ENCODE measurements at places on chromosomes 3 and 15.

GRCh38 chr3:184679056-184679816 lies 32.6 kb downstream of the MAGEF1 start:
- DNase-seq: no peak

GRCh38 chr3:8444883-8445282 lies 56.7 kb upstream of the LMCD1 start:
- no peak for DNase-seq

DNA sequence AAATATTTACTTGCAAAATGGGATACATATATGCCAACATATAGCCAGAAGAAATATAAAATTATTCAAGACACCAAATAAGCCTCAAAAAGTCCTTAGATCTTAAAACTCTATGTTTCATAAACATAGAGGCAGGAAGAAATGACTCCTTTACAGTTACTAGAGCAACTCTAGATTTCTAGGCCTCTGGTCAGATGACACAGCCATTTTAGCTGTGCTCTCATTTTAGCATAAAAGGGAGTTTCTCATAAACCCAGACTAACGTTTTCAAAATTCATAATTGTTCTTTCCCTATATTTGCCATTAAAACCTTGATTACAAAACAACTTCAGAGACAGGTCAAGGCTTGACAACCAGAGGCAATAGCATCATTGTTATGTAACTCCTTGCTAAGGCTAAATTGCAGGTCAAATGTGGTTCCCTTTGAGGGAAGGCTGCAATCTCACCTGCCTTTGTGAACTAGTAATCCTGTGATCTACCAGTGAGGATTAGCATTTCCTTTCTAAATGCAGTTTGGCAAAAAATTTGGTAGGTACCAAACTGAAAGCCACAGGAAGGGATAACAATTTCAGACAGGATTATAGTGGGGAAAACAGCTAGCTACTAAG lies 8.2 kb downstream of the THOC7 start:
- DNase-seq: no peak

DNA sequence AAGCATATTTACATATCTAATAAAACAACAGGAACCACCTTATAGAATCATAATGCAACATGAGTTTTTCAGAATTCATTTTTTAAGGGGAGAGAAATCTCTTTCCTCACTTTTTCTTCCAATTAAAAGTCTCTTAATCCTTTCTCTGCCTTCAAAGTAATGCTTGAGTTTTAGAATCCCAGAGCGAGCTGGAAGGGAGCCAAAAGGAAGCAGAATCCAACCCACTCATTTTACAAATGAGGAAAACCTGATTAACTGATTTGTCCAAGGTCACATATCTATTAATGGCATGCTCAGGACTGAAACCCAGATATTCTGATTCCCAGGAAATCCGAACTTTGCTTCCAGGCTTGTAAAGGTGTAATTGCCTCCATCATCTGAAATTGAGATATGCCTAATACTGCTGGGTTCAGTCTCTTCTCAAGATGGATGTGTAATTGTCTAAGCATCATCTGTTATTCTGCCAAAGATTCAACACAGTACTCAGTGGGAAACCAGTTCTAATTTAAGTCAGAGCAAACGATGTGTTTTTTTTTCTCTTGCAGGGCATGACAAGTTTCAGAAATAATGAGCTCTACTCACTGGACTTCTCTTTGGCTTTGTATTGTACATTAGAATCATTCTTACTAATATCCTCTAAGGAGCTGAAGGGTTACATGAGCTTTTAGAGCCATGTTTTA lies 481.4 kb upstream of the CFAP20DC start:
- no peak for DNase-seq

- no peak for DNase-seq
These were observed 266.0 kb downstream of the EPHA3 start for GRCh38 chr3:89373434-89373833.

DNA sequence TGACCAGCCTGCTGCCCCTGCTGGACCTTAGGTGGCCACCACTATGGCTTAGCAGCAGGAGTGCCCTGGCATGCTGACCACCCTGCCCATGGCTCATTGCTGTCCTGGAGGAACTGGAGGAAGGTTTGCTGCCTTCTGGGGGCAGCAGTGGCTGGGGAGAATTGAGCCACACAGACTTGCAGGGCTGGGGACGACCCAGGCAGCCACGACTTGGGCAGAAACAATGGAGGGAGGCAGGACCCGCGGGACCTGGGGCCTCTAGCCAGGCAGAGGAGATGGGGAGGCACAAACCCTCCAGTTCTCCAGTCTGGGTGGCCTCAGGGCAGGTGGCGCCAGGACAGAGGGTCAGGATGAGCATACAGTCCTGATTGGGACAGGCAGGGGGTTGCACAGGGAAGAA lies 32.8 kb downstream of the ADAMTS7 start:
- no peak for DNase-seq

DNA sequence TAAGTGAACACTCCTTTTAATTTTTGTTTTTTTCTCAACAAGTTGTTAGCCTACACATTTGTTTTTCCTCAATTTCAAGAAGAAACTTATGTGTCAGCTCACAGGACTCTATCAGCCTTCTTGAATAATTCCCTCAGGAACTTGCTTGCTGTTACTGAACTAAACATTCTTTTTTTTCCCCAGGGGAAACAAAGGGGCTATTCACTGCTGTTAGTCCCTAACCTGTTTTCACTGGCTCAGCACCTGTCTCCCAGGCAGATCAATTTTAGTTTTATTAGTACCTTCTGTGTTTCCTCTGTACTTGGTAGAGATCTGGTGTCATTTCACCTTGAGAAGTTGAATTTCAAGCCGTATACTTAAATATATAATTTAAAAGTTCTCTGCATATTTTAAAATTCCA lies 644.6 kb downstream of the CADM2 start:
- DNase-seq: no peak

DNA sequence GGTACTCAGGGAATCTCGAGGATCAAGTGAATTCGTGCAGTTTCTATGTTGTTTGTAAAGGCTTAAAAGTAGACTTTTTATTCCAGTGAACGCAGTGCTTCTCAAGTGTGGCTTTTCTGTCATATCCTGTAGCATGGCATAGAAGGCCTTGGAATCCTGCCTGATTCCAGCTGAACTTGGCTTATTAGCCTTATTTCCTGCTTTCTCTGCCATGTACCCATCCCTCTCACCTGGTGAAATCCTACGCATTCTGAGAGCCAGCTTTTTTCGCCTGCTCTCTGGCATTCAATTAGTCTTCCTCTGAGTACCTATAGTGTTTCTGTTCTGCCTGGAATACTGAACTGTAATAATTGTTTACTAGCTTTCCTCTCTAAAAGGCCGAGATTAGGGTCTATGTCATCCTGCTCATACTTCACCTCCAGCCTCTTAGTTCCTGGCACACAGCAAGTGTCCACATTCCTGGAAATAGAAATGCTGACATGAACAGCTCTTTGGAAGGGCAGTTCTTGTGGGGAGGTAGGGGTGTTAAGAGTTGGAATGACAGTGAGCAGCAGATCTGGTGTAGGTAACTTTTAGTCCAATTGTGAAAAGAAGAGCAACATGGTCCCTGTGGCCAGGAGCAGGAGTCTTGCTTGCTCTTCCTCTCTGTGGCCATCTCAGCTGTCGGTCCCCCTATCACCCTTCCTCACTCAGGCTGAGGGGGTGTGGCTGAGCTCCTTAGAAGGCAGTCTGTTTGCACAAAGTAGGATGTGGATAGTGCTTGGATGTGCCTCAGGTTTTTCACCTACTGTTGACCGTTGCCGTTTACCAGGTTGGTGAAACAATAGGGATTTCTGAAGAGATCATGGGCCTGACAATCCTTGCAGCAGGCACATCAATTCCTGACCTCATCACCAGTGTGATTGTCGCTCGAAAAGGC lies 30.4 kb downstream of the SLC24A1 start:
- no peak for DNase-seq

GRCh38 chr3:107315141-107315540 lies 62.1 kb upstream of the CCDC54 start:
- no peak for DNase-seq

- no peak for DNase-seq
These were observed 153.1 kb upstream of the DPH6 start for GRCh38 chr15:35698966-35699575.

- peak; percentile 59 for DNase-seq
These were observed 32.8 kb downstream of the LINGO1 start for GRCh38 chr15:77599899-77600298.

- peak; percentile 52 for DNase-seq
These were observed 11.5 kb downstream of the APH1B start for GRCh38 chr15:63288778-63289378.

DNA sequence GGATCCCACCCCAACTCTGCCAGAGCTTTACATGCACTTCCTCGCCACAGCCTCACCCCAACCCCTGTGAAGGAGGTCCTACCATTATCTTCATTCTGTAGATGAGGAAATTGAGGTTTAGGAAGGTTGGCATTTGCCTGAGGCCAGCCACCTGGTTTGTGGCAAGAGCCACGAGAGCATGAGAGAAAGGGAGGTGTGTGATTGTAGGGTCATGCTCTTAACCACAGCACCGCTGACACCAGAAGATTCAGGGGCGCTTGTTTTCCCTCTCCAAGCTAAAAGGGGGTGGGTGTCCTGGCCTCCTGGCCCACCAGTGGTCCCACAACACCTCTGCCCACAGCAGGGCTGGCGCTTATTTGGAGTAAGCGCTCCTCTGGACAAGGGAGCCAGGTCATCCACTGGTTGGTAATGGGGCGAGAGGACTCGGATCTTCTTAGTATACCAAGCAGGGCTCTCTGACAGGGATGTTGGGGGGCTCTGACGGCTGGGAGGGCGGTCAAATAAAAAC lies 691 bp downstream of the RHCG start:
- no peak for DNase-seq

DNA sequence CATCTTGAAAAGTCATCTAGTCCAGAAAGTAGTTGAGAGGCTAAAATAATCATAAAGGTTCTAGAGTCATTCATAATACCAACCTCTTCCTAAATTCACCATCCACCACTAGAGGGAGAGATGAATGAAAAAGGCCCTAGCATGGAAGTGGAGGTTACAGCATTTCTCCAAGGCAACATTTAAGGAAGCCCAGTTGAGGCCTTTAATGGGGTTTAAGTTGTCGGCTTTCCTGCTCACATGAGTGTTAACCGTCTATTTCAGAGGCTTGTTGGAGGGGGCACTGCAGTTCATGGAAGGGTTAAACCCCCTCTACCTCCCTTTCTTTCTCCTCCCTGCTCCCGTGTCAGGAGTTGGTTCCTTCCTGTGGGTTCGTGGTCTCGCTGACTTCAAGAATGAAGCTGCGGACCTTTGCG lies 3.8 kb upstream of the SLCO3A1 start:
- no peak for DNase-seq

GRCh38 chr3:172557515-172558220 lies 34.4 kb upstream of the TNFSF10 start:
- no peak for DNase-seq

GRCh38 chr3:126130081-126130855 lies 46.3 kb upstream of the SLC41A3 start:
- no peak for DNase-seq

DNA sequence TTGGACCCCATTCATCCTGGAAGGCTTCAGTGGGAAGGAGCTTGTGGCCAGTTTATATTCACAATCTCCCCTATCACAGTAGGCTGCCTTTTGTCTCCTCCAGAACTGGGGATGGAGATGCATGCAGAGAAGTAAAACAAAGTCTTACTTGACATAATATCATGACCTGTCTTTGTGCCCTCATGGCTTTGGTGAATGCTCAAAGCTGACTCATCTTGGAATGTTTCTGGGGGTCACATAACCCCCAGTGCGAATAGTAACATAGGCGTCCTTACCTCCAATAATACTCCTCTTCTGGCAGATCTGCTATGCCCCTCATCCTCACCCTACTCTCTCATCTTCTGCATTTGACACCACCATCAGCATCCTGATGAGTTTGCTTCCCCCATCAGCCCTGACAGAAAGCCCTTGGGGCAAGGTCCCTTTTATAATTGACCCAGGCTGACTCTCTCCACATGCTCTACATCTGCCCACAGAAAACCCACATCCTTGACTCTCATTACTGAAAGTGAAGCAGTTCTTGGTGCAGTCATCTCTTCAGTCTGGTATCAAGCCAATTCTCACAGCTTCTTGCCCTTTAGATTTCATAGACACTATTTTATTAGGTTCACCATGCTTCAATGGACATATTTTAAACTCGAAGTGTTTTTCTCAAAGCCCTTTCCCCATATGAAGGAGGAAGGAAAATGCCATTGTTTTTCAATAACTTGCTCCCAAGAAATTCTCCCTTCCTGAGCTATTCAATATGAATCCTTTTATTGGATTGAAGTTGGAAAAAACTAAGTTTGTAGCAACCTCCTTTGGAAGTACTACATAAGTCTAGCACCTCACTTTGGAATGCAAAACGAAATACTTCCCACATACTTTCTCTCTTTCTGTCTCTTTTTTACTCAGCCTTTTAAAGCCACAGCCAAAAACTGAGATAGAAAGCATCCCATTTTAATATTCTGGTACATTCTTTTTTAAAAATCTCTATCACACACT lies 36.6 kb downstream of the OSTN start:
- DNase-seq: no peak

DNA sequence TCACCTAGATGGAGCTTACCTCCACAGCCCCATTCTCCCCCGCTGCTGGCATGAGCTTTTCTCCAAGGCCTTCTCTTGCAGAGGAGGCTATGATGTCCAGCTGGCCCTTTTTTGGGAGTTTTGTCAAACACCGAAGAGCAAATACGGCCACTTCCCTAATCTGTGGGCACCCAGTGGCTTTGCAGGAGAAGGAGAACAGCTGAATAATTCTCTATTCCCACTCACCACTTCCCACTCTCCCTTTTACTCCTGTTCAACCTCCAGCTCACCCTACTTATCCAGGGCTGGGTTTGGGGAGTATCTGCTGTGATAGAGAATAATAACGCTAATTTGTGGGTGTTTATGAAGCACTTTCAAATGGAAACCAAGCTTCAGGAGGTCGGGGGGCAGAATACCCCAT lies 93.0 kb downstream of the AAGAB start:
- DNase-seq: no peak

DNA sequence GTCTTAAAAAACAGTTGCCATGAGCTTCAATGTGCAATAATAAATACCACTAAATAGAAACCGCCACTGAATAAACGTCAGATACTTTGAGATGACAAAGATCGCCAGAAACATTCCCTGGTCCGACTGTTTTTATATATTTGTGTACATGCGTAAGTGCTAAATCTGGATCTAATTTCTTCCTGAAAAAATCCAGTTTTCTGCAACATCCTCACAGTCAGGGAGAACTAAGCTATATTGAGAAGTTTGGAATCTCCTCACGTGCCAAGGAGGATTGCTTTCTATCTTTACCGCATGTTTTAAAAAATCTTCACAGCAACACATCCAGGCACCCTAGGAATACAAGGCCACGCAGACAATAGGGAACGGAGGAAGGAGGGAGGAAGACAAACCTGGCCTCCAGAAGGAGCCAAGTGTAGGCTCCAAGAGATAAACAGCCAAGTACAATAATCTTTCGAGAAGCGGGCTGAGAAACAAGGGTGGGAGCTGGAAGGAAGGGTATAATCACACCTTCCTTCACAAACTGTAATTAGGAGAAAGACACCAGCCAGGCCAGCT lies 5.7 kb downstream of the VGLL4 start:
- DNase-seq: no peak

GRCh38 chr3:115553796-115554486 lies 69.4 kb upstream of the GAP43 start:
- DNase-seq: no peak

DNA sequence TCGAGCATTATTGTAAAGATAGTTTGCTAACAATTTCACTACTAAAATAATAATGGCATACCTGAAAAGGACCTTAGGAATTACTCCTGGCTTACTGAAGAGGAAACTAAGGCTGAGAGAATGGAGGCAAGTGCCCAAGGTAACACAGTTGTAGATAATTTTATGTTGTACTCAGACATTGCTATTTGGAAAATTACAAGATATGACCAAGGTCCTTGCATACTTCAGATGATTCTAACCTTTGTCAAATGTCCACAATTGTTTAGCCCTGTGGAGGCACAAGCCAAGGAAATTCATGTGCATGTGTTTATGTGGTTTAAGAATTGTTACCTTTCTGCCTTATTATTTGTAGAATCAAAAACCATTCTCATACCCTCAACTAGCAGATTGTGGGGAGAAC lies 105.7 kb downstream of the TUSC7 start:
- DNase-seq: no peak

Measured in Caco-2 (cell line).